Right renal pelvis (tissue), 4 donors: ENCODE measurements at places on chromosomes 3 and 15.

DNA sequence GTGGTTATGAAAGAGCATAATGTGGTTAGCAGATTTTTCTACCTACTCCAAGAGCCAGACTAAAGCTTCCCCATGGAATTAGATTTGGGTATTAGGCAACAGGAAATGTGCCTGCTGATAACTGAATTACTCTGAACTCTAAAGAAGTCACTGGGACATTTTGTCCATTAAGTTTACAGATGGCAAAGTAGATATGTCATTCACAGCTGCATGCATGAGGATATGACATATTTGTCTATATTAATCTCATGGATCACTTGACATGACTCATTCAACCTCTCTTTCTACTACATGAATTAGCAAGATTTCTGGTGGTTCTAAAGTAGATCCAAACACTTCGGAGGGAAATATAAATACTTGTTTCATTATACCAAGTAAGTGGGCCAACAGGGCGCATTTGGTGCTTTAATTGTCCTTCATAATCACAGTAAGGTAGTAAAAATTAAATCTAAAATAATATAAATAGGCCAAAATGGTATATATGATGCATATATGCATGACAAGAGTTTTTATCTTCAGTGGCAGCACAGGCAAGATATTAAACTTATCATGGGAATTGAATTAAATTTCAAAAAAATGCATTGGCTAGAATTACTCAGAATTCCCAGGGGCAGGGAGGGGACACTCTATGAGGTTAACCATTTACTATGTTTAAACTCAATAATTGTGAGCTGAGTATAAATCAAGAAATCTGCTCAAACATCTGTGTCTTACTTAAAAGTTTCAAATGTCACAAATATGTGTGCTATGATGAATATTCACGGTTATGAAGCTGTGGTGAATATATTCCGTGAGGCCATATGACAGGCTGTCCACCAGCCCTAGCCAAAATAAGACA is 365.3 kb upstream of the KCNMB2 start:
- no peak for DNase-seq

DNA sequence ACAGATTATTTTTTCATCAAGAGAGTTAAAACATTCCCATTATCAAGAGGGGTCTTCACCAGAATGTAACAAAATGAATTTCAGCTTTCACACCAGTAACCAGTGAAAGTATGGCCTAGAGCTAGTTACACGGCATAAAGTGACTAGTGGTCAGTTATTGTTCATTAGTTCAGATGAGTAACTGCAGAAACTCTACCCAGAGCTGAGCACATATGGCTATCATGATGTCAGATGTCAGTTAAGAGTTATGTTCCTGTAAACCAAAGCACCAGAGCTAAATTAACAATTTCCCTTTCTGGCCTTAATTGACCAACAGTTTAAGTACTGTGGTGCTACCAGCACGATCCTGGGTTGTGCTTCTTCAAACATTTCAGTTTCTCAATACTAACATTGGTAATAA is 6.6 kb upstream of the MRPS25 start:
- no peak for DNase-seq

DNA sequence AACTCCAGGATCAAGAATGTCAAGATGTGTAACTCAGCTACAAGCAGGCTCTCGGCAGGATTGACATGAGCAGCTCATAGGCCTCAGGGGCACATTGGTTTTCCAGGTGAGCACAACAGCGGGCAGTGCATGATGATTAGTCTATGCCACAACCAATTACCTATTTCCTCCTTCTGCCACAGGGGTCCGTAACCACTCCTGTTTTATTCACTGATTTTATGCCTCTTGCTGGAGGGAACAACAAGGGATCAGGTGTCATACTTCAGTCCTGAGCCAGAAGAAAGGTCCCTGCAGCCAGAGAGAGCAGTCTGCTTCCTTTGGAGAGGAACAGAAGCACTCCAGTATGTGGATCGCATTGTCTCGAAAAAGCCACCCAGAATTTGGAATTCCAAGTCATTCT is 35.1 kb upstream of the PTPRG start:
- DNase-seq, result no peak

DNA sequence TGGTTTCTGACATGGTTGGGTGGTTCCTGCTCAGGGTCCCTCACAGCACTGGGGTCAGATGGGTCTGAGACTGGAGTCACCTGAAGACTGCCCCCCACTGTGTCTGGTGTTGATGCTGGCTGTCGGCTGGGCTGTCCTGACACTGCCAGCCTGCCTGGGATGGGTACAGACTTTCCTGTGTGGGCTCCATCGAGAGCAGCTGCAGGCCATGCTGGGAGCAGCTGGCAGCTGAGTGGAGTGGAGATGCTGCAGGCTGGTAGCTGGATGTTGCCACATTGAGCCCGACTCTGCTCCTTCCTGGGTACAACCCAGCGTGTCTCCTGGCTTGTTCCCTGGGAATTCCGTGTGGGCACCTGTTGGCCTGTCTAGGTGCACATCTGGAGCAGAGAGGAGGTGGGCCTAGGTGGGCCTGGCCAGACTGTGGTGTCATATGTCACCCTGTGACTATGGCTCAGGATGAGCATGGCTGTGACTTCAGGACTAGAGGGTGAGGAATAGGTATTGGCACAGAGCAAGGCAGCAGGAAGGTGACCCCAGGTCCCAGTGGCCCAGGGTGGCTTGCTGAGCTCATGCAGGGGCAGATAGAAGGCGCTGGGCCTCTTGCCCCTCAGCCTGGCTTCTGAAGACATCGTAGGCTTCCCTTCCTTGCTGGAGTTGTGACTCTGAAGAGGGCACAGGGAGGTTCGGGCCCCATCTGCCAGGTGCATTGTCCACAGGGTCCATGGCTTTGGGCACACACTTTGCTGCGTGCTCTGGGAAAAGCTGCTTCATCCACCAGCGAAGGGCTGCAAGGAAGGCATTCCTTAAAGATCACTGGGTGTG is 40.0 kb upstream of the PRR23E start:
- DNase-seq, result no peak

GRCh38 chr3:4720316-4721075 is 227.3 kb downstream of the ITPR1 start:
- no peak for DNase-seq

DNA sequence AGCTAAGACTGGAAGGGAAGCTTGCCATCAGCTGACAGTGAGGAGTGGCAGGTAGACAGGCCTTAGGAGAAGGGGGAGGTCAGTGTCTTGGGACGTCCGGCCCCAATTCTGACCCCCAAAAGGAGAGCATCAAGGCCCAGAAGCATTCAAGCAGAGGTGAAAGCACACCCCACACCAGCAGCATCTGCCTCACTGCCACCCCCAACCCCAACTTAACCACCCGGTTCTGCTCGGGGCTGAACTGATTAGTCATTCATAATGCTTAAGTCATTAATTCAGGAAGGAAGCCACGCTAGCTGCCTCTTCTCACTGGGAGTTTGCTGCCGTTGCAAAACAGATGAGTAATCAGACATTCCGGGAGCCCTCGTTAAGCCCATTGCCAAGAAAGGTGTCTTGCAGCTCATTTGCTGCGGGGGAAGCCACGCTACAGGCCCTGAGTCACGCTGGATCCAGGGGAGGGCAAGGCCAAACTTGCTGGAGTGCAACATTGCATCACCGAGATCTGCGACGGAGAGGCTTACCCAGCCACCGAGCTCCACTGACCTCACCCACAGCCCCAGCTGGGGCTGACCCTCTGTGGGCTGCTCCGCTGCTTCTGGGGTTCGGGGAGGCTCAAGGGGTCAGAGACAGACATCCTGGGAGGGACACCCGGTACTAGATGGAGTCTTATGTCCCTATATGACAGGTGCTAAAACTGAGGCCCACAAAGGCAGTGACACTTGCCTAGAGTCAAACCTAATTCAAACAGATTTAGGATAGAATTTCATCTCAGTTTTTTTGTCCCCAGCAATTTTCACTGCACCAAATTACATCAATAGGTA is 46.4 kb upstream of the HES1 start:
- no peak for DNase-seq

GRCh38 chr3:174132421-174133042 is 726.6 kb upstream of the NAALADL2 start:
- no peak for DNase-seq

- no peak for DNase-seq
These were observed 279.7 kb upstream of the GOLGA6L4 start for GRCh38 chr15:83955806-83956265.

- DNase-seq, result no peak
These were observed 62.5 kb downstream of the FOXP1 start for GRCh38 chr3:71521021-71521352.

DNA sequence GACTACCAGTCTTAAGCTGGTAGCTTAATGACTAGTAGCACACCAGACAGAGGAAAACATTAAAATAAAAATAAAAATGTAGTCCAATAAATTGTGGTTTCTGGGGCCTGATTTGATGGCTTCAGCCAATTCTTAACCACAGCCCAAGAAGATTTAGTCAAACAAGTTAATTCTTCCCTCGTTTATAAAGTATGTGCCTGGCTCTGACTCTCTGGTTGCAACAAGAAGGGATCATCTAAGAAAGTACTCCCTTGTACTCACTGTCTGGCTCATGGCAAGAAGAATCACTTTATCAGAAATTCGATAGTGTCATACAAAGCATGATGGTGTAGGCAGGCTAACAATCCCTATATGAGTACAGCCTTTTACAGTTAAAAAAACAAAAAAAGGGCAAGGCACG is 141.9 kb downstream of the P3H2 start:
- no peak for DNase-seq

GRCh38 chr3:16808393-16809107 is 76.2 kb upstream of the PLCL2 start:
- no peak for DNase-seq

DNA sequence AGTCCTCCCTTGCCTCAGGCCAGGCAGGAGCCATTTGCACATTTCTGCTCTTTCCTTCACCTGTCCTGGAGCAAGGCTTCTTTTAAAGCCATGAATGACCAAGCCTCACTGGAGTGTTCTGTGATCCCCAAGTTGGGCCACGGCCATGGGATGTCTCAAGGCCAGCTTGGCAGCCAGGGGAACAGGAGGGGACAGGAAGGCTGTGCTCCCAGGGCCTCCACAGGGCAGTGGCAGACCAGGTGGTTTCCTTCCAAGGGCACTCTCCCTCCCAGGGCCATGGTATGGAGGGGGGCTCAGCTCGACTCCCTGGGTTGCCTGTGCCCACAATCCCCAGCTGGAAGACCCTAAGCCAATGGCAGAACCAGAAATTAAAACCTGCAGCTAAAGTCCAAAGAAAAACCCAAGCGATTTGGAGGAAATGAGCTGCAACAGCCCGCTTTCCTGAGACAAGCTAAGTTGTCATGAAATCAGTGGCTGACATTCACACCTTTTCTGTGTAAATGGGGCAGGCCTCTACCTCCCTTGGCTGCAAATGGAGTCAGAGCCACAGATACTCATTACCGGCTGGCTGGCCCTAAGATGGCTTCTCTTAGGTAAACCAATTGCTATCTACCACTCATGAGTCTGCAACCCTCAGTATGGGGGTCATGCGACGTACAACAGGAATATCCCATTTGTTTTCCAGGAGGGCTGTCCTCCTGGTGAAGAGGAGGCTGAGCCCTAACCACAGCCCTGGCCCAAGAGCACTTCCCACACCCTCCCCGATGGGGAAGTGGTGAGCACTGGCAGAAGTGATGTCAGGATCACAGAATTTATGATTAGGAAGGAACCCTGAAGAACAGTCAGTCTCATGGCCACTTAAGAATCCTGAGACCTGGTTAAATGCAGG is 83.3 kb downstream of the SNRK start:
- no peak for DNase-seq

DNA sequence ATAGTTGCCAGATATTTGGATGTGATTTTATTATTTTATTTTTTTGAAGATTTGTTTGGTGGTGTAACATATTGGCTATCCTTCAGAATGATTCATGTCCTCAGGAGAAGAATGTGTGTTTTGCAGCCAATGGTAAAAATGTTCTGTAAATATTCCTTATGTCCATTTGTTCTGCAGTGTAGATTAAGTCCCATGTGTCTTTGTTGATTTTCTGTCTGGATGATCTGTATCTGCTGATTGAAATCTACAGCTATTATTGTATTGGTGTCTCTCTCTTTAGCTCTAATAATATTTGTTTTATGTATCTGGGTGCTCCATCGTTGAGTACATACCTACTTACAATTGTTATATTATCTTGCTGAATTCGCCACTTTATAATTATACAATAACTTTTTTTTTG is 1641.7 kb downstream of the OTOL1 start:
- no peak for DNase-seq

- peak; percentile 11 for DNase-seq
These were observed at the start of gene COL6A5 for GRCh38 chr3:130345487-130346079. Gene COL6A5, plus strand, starts transcription at chr3:130345672. Its CDS starts 27,967 bp downstream, at chr3:130373639.

DNA sequence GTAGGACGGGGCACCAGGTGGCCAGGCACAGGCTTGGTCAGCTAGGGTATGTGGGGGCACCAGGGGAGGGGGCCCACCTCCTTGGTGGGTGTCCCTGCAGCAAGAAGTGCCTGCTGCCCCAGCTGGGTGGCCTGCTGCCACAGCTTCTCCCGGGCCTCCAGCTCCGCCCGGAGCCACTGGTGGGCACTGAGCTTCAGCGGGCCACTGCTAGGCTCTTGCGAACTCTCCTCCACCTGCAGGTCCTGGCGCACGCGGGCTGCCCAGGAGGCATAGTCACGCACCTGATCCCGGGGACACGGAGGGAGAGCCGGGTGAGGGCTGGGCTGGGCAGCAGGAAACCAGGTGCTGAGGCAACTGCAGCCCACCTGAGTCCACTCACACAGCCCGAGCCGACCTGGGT is 25.5 kb downstream of the SPTBN5 start:
- no peak for DNase-seq

- no peak for DNase-seq
These were observed 28.7 kb downstream of the PFN2 start for GRCh38 chr3:149941946-149942345.

GRCh38 chr3:117563063-117563462 is 853.5 kb downstream of the TUSC7 start:
- DNase-seq, result no peak

DNA sequence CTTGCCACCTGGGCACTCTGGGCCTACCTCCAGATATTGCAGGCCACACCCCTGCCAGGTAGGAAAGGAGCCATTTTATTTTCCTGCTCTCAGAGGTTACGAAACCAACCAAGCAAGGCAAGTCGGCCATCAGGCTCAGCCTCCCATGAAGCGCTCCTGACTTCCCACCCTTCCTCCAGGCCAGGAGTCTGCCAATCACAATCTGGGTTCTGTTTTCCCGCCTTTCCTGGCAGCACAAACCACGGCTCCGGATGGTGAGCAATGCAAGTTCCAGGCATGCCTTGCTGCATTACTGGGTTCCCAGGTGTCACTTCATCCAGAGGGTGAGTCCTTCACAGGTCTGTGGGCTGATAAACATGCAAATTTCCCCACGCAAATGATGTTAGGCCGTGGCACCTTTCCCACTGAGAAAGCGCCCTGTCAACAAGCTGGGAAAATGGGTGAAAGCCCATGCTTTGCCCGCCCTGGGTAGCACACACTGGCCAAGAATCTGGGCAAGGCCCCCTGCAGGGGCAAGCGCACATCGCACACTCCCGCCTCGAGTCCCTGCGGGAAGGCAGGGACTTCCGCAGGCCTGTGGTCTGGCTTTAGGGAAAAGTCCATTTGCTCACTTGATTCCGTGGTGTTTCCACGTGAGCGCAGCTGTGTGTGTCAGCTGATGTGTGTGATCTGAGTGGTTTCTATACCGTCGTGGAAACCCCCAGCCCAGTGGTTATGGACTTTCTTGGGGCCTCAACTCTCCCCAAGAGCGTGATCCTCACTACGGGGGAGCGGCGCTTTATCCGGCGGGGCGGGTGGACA is 61.6 kb upstream of the RYK start:
- no peak for DNase-seq
